IMR-90 (cell line): ENCODE measurements at places on chromosomes 16 and 17.

GRCh38 chr17:59652119-59652518, 32.4 kb downstream of the CLTC start:
- DNase-seq: peak; percentile 88

DNA sequence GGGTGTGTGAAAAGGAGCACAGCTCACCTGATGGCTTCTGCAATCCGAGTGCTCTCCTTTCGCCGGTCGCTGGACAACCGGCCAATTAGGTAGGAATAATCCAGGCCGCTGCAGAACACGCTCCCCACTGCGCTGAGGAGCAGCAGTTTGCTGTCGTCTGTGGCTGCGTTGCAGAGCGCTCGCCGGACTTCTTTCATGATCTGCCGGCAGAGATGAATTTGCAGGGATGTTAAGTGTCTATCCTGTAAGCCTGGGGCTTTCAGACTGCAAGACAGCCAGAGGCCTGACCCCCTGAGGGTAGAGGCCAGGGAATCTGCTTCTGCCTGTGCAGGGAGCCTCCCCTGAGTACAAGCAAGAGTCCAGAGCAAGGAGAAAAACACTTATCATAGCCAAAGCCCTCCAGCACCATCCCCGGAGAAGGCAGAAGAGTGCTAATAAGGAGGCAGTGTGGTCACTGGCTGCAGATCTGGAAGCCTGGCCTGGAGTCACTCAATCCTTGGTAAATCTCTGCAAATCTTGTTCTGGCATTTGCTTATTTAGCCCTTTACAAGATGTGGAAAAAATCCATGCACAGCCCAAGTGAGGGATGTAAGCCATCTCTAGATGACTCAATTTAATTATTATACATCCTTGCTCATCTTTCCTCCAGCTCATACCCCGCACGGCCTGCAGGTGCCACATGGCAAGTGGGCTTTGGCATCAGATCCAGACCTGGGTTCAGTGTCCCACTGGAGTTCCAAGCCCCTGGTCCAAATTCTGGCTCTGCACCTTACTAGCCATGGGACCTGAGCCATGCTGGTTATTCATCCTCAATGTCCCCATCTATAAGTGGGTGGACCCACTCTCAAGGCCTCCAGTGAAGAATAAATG, 80.2 kb downstream of the DYNLRB2 start:
- no peak for DNase-seq

- no peak for DNase-seq
These were observed 70.9 kb upstream of the SALL1 start for GRCh38 chr16:51222016-51222415.

DNA sequence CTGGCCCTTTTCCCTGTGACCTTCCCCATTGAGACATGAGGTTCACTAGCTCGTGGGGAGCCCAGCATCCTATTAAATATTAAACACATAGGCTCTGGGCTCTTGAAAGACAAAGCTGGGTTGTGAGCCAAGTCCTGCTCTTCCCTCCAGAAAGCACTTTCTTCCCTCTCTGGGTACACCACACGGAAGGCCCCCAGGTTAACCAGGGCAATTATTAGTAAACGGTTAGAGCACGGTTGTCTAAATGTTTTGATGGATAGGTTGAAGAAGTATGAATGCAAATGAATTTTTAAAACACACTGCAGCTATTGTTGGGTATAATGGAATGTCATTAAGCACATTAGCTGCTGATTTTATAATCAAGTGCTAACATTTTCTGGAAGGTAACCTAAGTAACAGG, 32.7 kb upstream of the CDH13 start:
- DNase-seq: no peak

GRCh38 chr16:80231888-80232287, 308.9 kb upstream of the DYNLRB2 start:
- peak; percentile 94 for DNase-seq

DNA sequence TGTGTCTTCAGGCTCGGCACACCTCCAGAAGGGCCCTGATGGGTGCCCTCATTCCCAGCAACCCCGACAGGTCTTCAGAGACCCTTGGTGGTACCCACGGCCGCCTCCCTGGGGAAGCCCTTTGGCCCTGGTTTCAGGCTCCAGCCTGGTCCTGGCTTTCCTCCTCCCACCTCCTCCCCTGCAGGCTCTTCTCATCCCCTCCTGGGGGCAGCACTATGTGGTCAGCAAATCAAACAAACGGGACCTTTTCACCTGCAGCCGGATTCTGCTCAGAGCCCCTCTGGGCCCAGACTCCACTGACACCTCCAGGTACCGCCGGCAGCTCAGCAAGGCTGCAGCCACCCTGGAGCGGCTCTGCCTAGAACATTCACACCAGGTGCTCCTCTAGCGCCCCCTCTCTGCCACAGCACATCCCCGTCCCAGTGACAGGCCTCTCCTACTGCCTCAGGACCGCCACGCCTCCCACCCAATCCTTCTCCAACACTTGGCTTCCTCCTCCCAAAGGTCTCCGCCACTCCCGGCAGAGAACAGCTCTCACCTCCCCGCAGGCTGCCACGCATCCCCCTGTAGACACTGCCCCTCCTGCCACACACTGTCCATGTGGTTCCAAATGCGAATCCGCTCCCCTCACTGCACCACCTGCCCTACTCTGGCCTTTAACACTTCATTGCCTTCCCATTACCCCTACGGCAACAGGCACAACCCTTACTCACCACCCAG, 12.0 kb downstream of the CORO7 start:
- no peak for DNase-seq

- no peak for DNase-seq
These were observed 14.0 kb downstream of the GDE1 start for GRCh38 chr16:19507867-19508266.

- peak; percentile 20 for DNase-seq
These were observed 385 bp downstream of the CFAP119 start for GRCh38 chr16:30761427-30761927.
